ENCODE measurements at places on chromosomes 6 and 20. TPM values are rescaled to one million over a fixed set of nuclear protein-coding genes. Genes with fewer than 3 reads are reported as not detected.

DNA sequence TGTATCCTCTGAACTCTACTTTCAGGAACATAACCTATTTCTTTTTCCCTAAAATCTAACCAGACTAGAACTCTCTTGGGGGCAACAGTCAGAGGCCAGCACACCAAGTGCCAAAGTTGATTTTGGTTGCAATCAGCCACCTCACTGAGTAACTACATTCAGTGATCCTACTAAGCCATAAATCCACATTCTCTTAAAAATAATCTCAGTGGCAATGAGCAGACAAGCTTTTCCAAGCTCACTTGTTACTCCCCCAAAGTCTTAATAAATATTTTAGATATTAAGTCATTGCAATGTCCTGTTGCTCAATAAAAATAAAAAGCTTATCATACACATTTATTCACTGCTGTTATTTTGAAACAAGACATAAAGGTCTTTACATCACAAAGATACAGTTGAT, 9.8 kb downstream of the RGS17 start:
- DNase-seq: no peak

- DNase-seq: no peak
Measured at GRCh38 chr6:20198775-20199174, 13.5 kb downstream of the MBOAT1 start.

GRCh38 chr20:64131406-64131805, 24.0 kb upstream of the NPBWR2 start:
- peak; percentile 73 for DNase-seq

DNA sequence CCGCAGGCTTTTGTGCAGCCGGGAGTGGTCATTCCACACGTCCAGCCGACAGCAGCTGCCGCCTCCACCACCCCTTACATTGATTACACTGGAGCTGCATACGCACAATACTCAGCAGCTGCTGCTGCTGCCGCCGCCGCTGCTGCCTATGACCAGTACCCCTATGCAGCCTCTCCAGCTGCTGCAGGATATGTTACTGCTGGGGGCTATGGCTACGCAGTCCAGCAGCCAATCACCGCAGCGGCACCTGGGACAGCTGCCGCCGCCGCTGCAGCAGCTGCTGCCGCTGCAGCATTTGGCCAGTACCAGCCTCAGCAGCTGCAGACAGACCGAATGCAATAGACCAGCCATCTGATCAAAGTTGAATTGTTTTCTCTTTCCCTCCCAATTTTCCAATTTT, 10.6 kb downstream of the RBM24 start:
- no peak for DNase-seq

GRCh38 chr6:26366504-26366903, 1.5 kb downstream of the BTN3A2 start:
- DNase-seq: peak; percentile 34

DNA sequence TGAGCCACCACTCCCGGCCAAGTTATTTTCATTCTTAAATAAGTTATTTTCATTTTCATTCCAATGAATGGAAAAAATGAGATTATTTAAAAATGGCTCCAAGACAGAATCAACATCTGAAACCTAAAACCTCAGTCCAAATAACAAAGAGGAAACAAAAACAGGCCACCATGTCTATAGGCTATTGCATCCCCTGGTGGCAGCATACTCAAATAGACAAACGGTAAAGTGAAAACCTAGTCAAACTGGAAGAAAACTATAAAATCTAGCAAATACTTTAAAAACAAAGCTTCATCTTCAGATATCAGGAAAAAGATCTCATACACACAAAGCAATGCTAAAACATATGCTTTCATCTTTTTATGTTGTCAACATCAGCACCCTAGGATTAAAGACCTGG, 20.9 kb downstream of the IL17A start:
- DNase-seq: peak; percentile 41

DNA sequence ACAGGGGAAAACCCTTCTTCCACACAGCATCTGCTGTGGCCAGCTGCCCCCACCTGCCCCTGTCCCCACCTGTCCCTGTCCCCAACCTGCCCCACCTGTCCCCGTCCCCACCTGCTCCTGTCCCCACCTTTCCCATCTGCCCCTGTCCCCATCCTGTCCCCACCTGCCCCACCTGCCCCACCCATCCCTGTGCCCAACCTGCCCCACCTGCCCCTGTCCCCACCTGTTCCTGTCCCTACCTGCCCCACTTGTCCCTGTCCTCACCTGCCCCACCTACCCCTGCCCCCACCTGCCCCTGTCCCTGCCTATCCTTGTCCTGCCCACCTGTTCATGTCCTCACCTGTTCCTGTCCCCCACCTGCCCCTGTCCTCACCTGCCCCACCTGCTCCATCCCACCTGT, 6.4 kb upstream of the MYT1 start:
- no peak for DNase-seq

DNA sequence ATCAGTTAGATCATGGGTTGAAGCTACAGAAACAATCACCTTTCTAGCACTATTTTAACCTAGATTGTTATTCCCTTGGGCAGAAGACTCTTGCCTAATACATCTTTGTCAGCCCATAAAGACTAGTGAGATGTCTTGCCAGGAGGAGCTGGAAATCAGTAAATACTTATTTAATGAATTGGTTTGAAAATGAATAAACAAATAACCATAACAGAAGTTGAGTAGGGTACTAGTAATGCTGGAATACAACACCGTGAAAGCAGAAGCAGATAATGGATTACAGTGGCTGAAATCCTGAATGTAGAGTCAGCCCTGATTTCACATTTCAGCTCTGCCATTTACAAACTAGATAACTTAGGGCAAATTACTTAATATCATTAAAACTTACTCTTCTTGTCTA, 236.1 kb downstream of the PACRG start:
- no peak for DNase-seq

DNA sequence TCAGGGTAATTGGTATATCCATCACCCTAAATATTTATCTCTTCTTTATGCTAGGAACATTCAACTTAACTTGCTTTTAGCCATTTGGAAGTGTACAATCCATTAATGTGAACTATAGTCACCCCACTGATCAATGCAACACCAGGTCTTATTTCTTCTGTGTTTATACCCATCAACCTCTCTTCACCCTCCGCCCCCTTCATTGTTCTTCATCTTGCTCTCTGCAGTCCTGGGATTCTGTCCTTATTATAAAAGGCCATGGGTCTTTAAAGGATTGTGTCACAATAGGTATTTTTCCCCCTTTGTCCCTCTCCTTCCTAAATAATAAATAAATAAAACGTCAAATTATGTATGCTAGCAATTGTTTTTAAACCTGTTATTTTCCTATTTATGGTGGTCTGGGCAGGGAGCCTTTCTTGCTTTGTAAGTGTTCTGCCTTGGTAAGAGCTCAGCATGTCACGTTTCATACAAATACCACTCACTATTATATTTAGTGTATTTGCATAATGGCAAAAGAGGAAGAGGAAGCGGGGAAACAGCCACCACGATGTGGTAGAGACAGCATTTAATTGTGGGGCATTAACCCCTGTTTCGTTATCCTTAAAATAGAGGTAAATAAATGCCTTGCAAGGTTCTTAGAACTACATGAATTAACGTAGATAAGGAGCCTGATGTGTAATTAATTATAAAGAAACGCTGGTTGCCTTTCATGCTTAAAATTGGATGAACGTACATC, 1.9 kb downstream of the ABRACL start:
- DNase-seq: no peak

- no peak for DNase-seq
Measured at GRCh38 chr6:150929416-150929815, 63.9 kb downstream of the MTHFD1L start.

DNA sequence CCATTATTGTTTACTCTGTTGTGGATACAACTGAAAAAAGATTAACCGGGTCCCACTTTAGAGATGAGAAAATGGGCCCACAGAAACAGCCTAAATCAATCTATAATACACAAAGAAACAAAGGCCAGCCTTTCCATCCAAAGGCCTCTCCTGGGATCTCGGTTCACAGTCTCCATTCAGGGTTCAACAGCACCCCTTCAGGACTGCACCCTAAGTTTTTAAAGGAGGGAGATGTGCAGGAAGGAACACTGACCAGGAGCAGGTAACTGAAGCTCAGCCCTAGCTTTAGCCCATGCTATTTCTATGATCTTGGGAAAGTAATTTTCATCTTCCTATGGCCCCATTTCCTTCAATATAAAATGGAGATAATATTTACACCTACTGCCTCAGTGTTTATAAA, 147.7 kb downstream of the BTBD9 start:
- DNase-seq: no peak

- DNase-seq: no peak
Measured at GRCh38 chr6:144576871-144577270, 291.7 kb downstream of the UTRN start.

DNA sequence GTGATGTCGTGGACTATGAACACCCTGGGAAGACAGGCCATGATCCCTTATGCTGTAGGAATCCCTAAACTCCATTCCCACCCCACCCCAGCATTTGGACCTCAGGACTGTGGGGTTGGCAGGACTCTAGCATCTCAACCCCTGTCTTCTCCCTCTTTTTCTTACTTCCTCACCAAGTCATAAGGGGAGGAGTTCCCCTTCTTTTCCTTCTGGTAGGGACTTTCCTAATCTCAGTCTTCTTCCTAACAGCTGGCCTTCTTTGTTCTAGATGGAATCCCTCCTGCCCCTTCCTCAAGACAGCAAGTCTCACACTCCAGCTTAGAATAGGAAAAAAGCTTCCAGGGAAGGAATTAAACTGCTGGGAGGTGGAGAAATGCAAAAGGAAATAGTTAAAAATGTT, 2.3 kb upstream of the SIRPB2 start:
- no peak for DNase-seq

GRCh38 chr20:31803552-31804291, 15.4 kb upstream of the MYLK2 start:
- no peak for DNase-seq

GRCh38 chr6:16139556-16139955, 10.7 kb downstream of the MYLIP start:
- no peak for DNase-seq

GRCh38 chr20:34988191-34988540, 32.5 kb downstream of the MYH7B start:
- peak; percentile 15 for DNase-seq

- no peak for DNase-seq
Measured at GRCh38 chr20:61933951-61934715, 131.5 kb downstream of the TAF4 start.

GRCh38 chr6:138719011-138719635, 54.4 kb upstream of the CCDC28A start:
- DNase-seq: peak; percentile 18

DNA sequence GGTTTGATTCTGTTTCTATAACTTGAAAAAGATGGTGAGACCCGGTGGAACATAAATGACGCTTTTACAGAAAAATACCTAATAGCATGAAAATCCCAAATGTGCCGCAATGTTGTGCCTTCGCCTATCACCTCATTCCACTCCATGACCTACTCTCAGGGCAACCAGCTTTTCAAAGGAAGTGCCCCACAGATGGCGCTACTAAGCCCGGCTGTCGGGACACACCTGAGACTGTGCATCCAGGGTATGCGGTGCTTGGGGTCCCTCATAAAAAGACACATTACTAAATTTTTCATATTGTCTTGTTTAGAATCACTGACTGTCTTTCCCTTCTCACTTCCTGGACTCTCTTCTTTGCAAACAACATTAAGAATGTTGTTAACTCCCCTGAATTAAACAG, 145.5 kb upstream of the RPS6KA2 start:
- DNase-seq: no peak

GRCh38 chr6:112936504-112936903, 589.4 kb downstream of the RFPL4B start:
- DNase-seq: peak; percentile 83

DNA sequence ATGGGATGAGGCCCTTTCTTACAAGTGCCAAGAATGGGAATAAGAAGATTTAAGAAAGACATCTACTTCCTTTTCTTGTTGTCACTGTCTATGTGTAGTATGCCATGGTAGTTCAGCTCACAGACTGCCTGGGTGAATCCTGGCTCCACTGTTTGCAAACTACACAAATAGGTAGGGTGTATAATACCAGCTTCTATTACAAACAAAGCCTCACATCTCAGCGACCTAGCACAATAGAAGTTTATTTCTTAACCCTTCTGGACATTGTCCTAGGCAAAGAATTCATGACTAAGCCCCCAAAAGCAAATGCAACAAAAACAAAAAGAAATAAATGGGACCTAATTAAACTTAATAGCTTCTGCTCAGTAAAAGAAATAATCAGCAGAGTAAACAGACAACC, 74.5 kb downstream of the LINC00237 start:
- DNase-seq: no peak

DNA sequence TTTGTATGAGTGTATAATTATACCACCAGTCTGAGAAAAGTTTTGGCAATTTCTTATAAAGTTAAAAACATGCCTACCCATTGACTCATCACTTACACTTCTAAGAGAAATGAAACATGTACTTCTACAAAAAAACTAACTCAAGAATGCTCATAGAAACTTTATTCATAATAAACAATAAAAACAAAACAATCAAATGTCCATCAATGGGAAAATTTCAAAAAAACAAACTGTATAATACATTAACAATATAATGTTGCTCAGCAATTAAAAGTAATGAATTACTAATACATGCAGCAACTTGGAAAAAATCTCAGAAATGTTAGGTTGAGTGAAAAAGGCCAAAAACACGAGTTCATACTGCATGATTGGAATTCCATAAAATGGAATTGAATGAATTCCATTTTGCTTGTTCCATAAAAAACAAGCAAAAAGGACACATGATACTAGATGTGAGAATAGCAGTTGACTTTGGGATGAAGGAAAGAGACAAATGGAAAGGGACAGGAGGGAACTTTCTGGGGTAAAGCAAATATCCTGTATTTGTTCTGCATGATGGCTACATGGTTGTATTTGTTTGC, 726.6 kb downstream of the RFPL4B start:
- DNase-seq: peak; percentile 71

DNA sequence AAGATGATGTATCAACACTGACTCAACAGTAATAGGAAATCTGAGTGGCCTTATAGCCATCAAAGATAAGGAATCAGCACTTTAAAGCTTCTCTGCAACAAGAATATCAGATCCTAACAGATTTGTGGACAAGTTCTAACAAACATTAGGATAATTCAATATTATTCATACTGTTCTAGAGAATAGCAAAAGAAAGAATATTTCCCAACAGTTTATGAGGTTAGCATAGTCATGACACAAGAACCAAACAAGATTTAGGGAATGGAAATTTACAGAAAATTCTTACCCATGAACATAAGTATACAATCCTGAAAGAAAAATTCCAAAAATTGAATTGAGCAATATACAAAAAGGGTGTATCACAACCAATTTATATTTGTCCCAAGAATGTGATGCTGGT, 64.3 kb upstream of the BTBD3 start:
- no peak for DNase-seq

The BHLHE23 gene
- not detected for total RNA-seq

The GPR63 gene
- total RNA-seq: 0.29 TPM

The SMPDL3A gene
- total RNA-seq: 3.4 TPM

The PPT2 gene
- 22.9 TPM for total RNA-seq

The TPD52L1 gene
- total RNA-seq: 16.8 TPM

The KIF6 gene
- 2.6 TPM for total RNA-seq

The MYCT1 gene
- total RNA-seq: 0.10 TPM

The IBTK gene
- total RNA-seq: 41.5 TPM

The TMEM30A gene
- 142 TPM for total RNA-seq

The ZSCAN23 gene
- total RNA-seq: 8.4 TPM

The GFRAL gene
- not detected for total RNA-seq
